ENCODE measurements at places on chromosomes 5 and 9. TPM values are rescaled to one million over a fixed set of nuclear protein-coding genes. Genes with fewer than 3 reads are reported as not detected.

Gene PHYHD1
- total RNA-seq = 22.4 TPM

- DNase-seq = no peak
Observed at GRCh38 chr9:96399325-96399633, 15.8 kb upstream of the SLC35D2 start.

DNA sequence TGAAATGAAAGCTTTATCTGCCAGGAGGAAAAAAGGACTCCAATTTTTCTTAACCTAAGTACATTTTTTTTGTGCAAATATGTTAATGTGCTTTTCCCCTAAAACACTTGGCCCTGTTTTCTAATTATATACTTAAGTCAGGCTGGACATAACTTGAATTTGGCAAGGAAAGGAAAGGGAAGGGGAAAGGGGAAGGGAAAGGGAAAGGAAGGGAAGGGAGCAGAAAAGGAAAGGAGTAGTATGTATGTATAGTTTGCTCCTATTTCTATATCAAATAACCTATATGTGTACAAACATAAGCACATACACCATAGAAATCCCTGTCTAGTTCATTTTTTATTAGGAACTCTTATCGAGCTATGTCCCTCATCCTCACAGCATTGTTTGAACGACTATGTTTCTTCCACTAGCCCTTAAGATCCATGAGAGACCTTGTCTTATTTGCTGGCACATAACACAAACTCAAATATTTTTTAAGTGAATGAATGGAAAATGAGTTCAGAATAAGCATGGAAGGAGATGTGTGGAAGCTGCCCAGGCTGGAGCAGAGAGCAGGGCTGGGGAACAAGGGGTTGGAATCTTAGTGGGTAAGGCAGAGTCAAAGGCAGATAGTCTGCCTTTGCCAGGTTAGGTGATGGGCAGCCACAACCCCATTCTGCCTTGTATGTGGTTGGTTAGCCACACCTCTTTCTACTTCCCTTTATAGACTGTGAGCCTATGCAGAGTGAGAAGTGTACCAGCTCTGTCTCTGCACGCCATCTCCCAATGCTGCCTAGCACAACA lies 70.0 kb downstream of the KLHL3 start:
- DNase-seq = no peak

Gene MLANA
- not detected for total RNA-seq

Gene EGFLAM
- total RNA-seq = not detected

GRCh38 chr9:133656211-133657119 lies 20.3 kb downstream of the DBH start:
- no peak for DNase-seq

Gene ENTREP1
- 2.2 TPM for total RNA-seq

- DNase-seq = no peak
Observed at GRCh38 chr5:136698970-136699369, 333.6 kb upstream of the TRPC7 start.

DNA sequence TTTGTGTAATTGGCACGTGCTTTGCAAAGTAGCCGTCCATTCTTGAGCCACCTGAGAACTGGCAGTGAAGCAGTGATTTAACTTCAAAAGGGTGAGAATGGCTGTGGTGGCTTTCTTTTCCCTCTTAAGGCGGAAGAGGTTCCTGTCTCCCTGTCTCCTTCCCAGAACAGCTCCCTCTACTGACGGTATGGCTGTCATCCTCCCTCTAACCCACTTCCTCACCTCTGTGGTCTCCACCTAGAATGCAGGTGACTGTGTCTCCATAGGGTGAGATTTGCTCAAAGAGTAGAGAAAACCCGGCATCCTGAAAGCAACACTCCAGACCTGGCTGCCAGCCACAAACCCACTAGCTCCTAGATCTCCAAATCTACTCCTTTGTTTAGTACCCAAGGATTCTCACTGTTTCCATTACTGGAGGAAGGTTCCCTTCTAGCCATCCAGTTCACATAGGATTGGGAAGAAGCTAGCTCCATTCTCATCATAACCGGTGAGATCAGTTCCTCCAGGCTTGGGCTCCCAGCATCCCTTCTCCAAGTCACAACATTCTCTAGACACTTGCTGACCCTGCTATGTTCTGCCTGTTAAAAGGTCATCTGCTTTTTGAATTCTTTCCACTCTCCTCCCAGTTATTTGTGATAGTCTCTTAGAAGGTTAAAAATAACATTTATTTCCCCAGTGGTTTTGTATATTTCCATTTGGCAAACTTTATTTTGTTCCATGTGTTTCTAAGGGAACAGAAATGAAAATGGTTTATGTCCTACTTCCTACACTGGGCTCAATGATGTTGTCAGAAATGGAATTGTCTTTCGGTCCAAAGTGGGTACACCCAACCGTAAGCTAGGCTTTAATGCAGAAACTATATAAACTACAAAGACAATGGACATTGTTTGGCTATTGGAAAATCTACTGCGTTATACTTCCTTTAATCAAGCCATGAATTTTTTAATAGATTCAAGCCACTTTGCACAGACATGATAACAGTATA lies 269.4 kb downstream of the CWC27 start:
- DNase-seq = peak; percentile 23

- no peak for DNase-seq
Observed at GRCh38 chr5:142478113-142478512, 153.3 kb upstream of the SPRY4 start.

- DNase-seq = no peak
Observed at GRCh38 chr9:21982861-21983560, 11.2 kb downstream of the CDKN2A start.

Gene PLPP7
- 3.3 TPM for total RNA-seq

DNA sequence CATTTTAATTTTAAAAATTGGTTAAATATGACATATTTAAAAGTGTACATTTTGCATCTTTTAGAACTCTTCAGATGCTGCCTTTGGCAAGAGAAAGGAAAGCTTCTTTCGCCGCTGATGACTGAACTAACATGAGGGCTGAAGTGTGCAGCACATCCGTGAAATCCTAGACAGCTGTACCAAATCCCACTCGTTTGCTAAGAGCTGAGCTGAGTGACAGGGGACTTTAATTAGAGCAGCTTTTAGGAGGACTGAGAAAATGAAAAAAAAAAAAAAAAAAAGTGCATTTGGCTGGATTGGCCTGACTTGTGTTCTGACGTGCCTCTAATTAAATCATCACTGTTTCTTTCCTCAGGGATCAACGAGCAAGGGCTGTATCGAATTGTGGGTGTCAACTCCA lies 271.3 kb downstream of the ARHGAP26 start:
- no peak for DNase-seq

- DNase-seq = peak; percentile 72
Observed at GRCh38 chr9:133163504-133164172, at the start of gene GBGT1. Gene GBGT1 (minus strand): TSS chr9:133163914. CDS start chr9:133162412, 1,502 bp downstream.

Gene WWC1
- 10.1 TPM for total RNA-seq

DNA sequence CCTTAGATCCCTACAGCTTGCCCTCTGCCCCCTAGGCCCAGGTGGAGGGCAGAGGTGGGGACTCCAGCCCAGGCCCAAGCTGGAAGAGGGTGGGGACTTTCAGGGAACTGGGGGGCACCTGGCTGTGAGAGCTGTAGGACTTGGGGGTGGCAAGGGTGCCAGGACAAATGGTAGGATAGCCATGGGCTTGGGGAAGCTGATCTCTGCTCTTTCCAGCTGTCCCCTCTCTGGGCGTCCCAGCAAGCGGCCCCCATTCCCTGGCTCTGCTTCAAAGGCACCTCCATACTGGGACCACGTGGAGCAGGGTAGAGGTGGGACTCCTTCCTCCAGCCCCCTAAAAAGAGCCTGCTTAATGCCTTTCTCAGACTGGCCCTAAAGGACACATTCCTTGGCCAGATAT lies 385 bp downstream of the LTC4S start:
- no peak for DNase-seq

DNA sequence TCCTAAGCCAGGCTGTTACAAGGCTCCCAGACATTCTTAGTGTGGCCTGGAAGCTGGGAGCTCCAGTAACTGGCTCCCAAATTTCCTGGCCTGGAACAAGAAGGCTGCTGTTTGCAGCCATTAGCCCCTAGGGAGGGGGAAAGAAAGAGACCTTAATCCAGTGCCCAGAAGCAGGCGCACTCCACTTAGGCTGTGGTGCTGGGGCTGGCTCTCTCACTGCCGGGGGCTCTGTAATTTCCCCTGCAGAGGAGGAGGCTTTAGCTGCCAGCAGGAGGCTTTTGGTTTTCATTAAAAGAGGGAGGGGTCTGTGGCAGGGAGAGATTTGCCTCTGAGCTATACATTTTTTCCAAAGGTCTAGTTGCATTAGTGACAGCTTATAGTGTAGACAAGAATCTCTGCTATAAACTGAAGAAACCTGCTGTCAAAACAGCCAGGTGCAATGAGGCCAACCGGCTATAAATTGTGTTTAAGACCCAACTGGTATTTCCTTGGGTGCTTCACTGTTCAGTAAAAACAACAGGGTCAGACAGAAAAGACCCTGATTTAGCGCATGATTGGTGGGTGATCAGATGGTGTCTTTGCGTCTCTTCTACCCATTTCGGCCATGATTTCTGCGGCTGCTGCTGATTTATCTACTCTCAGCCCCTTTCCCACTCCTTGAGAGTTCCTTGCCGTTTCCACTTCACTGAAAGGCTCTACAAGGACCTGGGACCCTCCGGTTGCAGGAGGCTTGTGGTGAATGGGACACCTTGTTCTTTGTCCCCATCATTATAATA lies 254.6 kb downstream of the AOPEP start:
- no peak for DNase-seq

- no peak for DNase-seq
Observed at GRCh38 chr5:142357469-142358090, 32.8 kb upstream of the SPRY4 start.

DNA sequence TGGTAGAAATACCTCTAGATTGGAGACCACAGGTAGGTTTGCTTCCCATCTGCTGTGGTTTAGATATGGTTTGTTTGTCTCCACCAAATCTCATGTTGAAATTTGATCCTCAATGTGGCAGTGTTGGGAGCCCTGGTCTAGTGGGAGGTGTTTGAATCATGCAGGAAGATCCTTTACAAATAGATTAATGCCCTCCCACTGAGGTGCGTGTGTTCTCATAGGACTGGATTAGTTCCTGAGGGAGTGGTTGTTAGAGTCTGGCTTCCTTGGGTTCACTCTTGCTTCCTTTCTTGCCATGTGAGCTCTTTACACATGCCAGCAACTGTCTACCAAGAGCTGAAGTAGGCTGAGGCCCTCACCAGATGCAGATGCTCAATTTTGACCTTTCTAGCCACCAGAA lies 391.1 kb upstream of the GRIA1 start:
- DNase-seq = no peak

GRCh38 chr9:21590058-21590996 lies 108.2 kb upstream of the IFNE start:
- no peak for DNase-seq

DNA sequence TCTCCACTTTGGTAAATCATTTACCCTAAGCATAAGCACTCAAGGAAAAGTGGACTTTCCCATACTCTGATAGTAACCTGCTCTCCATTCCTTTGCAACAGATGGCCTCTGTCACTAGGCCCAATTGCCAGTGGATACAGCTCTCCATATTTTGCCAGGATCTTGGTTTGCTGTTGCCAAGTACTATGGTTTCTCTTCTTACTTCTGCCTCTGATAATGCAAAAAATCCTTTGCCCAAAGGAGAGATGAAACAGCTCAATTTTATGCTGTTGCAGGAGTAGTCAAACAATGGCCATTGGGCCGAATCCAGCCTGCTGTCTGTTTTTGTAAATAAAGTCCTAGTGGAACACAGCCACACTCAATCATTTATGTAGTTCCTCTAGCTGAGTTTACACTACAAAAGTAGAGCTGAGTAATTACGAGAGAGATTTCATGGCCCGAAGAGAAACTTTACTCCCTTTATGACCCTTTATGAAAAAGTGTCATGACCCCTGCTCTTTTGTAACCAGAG lies 92.5 kb downstream of the HTR4 start:
- peak; percentile 18 for DNase-seq

GRCh38 chr5:82584631-82585030 lies 306.5 kb upstream of the RPS23 start:
- DNase-seq = no peak

DNA sequence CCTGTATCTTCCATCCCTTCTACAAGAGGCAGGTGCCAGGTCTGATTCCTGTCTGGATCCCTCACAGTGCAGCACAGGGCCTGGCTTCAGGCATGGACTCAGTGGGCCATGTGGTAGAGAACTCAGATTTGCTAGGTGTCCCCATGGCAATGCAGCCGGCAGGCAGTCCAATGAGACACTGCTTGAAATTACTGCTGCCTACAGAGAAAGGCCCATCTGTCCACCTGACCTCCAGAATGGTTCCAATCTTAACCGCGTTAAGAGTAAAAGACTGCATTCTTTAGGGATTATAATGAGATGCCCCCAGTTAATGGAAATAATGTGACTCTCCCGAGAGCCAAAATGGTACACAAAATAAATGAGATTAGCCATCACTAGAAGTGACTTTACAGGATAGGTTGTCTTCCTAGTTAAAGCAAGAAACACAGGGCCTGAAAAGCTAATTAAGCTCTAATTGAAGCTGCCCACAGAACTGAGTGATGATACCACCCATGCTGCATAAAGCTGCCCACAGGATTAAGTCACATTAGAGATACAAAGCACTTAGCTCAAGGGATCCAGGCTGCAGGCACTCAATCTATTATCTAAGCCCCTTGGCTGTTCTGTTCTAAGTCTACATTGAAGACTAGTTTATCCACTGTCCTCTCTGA lies 11.4 kb downstream of the FAM193B start:
- DNase-seq = no peak

DNA sequence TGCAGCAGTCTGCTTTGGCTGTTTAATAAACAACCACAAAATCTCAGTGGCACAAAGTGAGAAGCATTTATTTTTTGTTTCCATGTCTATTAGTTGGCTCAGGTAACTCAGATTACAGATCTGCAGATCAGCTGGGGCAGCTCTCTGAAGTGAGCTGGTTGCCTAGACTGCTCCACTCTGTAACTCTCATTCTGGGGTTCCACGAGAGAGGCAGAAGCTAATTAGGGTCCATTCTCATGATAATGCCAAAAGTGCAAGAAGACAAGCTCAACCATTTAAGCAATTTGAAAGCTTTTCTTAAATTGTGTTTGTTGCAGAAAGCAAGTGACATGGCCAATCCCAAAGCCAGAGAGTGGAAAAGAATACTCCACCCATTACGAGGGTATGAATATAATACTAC lies 13.2 kb downstream of the MEIKIN start:
- no peak for DNase-seq

Gene MUSK
- 2.7 TPM for total RNA-seq

GRCh38 chr5:106940986-106941385 lies 729.8 kb downstream of the EFNA5 start:
- DNase-seq = no peak

Gene ATP10B
- total RNA-seq = 146 TPM

GRCh38 chr5:125198270-125198974 lies 452.0 kb upstream of the ZNF608 start:
- peak; percentile 74 for DNase-seq

- no peak for DNase-seq
Observed at GRCh38 chr9:20048985-20049384, 260.1 kb upstream of the SLC24A2 start.
